ENCODE measurements at places on chromosomes 5 and 9.

- DNase-seq, result no peak
These were observed 202.5 kb upstream of the TRIM32 start for GRCh38 chr9:116484492-116485061.

GRCh38 chr5:106374956-106375355 lies 1295.8 kb downstream of the EFNA5 start:
- no peak for DNase-seq

- DNase-seq, result no peak
These were observed 1.0 kb upstream of the UBTD2 start for GRCh38 chr5:172284611-172284980.

GRCh38 chr5:178269499-178269898 lies 36.9 kb upstream of the PHYKPL start:
- DNase-seq, result no peak

DNA sequence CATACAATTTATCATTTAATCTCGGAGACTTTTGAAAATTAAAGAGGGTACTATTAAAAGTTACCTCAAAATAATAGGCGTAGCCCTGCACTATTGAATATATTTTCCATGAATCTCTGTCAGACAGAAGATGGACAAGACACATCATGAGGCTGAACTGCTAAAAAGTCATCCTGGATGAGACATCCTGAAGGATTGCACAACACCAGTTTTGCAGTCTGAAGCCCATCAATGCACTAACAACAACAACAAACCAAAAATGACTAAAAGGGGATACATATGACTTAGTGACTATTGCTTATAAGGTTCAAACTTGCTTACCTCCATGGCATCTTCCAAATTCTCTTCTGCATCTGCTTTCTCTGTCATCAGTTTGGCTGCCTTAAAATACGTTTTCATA lies 15.7 kb downstream of the LMBRD2 start:
- no peak for DNase-seq
